GM23248 (cell line): ENCODE measurements at places on chromosomes 3 and 15.

GRCh38 chr3:10015461-10015904 is 10.8 kb upstream of the FANCD2 start:
- peak; percentile 86 for DNase-seq

GRCh38 chr3:134757549-134758069 is 37.5 kb upstream of the EPHB1 start:
- no peak for DNase-seq

DNA sequence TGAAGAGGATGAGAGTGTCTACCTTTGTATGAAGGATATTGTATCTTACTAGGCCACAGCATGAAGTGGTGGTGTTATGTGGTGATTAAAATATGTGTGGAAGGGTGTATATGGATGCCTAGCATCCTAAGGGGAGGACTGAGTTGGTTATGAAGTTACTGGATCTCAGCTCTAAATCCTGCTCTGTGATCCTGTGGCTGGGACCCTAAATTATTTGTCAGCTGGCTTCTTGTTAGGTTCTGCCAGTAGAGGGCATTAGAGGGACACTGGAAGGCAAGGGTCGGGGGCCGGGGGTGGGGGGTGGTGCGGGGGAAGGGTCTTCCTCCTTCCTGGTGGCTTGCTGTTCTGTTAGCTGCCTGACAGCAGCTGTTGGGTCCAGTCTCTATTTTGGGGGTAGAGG is 34.9 kb downstream of the MORF4L1 start:
- DNase-seq, result peak; percentile 38

DNA sequence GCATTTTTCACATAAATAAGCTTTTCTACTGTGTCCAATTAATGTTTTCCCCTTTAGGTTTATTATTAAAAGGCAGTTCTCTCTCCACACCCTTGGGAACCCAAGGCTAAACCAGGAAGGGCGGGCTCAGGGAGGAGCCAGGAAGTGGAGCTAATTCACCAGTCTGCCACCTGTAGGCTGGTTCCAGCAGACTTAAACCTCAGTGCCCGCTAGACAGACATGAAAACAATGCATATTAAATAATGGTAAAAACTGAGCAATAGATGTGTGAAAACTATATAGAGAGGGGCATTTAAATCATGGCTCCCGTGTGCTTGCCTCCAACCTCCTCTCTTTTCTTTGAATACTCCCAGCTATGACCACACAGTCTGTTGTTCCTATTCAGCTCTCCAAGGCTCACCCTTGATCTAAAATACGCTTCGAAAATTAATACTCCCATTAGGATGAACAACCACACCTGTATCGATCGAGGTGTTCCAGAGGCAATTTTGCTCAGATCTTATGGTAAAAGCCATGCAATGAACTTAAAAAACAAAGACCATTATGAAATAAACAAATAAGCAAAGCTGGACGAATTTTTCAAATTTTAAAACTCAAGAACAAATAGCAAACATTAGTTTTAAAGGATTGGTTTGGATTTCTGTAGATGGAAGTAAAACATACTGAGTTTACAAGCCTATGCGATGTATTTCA is 253.3 kb downstream of the TJP1 start:
- DNase-seq, result peak; percentile 5

- peak; percentile 3 for DNase-seq
Measured at GRCh38 chr3:115720983-115721382, 97.7 kb downstream of the GAP43 start.

DNA sequence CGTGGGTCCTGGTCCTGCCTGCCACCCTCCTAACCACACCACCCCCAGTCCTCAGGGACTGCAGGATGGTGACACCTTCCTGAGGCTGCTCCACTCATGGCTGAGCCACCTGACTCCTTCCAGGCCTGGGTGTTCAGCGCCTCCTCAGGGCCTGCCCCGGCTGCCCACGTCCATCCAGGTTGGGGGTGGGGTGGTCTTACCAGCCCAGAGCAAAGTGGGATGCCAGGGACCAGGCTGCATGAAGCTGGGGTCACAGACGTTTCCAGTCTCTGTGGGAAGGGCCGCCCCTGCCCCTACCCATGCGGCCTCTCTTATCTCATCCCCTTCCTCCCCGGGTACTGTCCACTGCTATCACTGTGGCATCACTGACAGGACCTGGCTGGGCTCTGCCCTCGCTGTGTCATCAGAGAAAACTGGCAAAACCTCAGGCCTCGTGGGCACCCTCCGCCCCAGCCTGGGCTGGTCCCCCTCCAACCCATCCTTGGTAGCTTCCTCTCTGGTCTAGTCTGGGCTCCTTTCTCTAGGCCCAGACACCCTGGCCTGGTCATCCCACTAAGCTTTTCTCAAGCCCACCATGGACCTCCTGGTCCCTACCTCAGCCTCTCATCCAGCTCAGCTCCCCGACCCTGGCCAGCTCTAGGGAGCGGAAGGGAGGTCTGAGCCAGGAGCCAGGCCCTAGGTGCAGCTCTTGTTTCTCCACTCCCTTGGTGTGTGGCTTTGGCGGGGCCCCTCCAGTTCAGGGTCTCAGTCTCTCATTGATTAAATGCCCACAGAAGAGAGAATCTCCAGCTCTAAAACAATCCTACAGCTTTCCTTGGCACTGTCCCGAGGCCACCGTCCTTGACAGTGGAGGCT is 32.9 kb downstream of the WNT7A start:
- no peak for DNase-seq

GRCh38 chr15:92629276-92629974 is 26.1 kb downstream of the FAM174B start:
- no peak for DNase-seq

GRCh38 chr3:48194446-48195071 is 6.3 kb upstream of the CDC25A start:
- DNase-seq, result peak; percentile 76

- DNase-seq, result no peak
Measured at GRCh38 chr3:48966367-48966766, 23.7 kb upstream of the P4HTM start.

DNA sequence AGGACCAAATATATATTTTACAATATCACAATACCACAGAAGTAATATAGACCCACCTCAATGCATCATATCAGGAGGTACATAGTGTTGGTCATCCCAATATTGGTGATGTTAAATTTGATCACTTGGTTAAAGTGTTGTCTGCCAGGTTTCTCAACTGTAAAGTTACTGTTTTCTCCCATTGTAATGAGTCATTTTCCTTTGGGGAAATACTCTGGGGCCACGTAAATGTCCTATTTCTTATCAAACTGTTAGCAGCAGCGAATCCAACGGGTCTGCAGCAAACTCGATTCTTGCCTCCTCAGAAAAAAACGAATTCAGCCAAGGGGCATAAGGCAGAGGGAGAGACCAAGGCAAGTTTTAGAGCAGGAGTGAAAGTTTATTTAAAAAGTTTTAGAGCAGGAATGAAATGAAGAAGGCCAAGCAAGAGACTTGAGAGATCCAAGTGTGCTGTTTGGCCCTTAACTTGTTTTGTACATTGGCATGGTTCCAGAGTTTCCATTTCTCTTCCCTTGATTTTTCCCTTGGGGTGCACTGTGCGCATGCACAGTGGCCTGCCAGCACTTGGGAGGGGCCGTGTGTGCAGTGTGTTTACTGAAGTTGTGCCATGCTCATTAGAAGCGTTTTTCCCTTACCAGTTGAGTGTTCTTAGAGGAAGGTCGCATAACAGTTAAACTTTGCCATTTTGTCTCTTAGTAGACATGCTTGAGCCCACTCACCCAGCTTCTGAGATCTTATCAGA is 512.5 kb downstream of the AGBL1 start:
- no peak for DNase-seq

DNA sequence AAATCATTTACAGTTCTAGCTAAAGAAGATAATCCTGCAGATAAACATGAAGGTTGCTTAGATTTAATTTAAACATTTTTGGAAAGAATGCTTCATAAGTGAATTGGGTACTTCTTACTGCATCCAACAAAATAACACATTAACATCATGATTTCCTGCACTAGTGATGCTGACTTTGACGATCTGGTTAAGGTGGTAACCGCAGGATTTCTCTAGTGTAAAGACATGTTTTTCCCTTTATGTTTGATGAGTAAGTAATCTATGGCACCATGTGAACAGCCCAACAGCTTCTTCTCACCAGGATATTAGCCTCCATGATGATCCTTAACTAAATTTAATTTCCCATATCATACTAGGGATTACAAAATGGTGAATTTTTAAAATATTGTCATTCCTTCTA is 14.1 kb downstream of the SPPL2A start:
- DNase-seq, result no peak

- no peak for DNase-seq
Measured at GRCh38 chr15:50225057-50225456, 40.5 kb downstream of the HDC start.

DNA sequence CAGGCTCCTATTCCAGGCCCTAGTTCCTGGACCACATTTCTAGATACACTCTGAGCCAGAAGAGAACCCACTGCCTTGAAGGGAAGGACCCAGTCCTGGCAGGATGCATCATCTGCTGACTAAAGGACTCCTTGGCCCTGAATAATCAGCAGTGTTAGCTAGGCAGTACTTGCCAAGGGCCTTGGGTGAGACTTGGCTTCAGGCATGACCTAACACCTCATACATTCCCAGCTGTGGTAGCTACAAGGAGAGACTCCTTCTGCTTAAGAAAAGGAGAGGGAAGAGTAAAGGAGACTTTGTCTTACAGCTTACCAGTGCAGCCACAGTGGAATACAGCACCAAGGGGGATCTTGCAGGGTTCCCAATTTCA is 26.4 kb downstream of the PEAK1 start:
- DNase-seq, result peak; percentile 74

DNA sequence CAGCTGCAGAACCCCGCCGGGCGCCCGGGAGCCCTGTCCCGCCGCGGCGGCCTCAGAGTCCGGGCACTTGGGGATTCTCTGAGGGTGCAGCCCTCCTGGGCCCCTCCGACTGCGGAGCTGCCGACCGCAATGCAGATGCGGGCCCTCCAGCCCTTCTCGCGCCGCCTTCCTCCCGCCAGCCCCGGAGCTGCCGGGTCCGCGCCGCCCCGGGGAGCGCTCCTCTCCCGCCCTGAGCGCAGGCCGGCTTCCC is 320 bp upstream of the ACAN start:
- DNase-seq, result peak; percentile 10

DNA sequence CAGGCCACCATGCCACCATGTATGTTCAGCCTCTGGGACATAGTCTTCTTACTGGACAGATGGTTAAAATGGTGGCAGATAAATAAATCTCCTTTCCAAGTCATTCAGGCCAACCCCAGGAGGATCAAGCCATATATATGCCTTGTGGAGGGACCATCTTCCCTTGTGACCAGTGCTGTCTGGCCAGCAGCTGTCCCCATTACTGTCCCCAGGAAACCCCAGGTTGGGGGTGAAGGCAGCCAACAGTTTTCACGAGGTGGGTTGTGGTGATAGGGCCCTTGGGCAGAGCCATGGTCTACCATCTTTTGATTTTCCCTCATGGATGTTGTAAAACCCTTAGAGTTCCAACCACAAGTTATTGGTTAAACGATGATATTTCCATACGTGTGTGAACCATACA is 48.7 kb upstream of the PCSK6 start:
- no peak for DNase-seq

DNA sequence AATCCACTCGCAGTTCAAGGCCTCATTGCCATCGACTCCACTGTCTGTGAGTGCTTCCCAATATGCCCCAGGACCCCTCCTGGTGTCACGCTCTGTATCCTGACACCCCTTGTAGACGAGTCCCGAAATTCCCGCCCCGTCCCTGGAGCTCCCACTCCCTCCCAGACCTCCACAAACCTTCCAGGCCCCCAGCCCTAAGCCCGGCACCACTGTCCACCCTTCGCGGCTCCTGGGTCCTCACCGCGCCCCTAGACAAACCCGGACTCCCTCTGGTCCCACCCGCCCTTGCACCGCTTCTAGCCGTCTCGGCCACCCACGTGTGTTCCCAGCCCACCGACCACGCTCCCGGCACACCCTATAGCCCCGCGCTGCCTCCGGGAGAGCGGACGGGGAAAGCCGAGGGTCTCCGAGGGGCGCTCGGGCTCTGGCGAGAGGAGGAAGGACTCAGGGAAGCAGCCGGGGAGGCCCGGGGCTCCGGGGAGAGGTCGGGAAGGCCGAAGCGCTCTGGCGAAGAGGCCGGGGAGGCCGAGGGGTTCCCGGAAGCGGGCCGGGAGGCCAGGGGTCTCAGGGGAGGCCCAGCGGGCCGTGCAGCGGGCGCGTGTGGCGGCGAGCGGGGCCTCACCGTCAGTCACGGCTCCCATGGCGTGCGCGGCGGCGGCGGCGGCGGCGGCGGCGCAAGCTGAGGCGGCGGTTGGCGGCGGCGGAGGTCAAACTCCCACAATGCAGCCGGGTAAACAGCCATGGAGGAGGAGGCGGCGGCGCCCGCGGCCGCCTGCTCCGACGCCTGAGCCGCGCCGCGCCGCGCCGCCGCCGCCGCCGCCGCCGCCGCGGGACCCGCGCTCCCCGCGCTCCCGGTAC is at the start of the genes ATXN7 and THOC7:
Gene ATXN7, plus strand, starts transcription at position 718 of the 858 bp plus-strand sequence. CDS start 48,732 bp downstream, outside the sequence.
Gene THOC7, minus strand, starts transcription at position 656 of the 858 bp plus-strand sequence. Its CDS starts 15 bp downstream, at position 641.
- DNase-seq, result peak; percentile 88

- no peak for DNase-seq
Measured at GRCh38 chr3:139309061-139309591, 34.7 kb upstream of the MRPS22 start.

DNA sequence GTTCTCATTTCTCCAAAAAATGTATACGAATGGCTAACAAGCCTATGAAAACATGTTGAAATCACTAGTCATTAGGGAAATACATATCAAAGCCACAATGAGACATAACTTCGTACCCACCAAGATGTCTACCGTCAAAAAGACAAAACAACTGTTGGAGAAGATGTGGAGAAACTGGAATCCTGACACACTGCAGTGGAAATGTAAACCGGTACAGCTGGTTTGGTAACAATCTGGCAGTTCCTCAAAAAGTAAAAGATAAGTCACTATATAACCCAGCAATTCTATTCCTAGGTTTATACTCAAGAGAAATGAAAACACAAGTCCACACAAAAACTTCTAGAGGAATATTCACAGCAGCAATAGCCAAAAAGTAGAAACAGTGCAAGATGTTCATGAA is 7.0 kb downstream of the SCAPER start:
- no peak for DNase-seq

DNA sequence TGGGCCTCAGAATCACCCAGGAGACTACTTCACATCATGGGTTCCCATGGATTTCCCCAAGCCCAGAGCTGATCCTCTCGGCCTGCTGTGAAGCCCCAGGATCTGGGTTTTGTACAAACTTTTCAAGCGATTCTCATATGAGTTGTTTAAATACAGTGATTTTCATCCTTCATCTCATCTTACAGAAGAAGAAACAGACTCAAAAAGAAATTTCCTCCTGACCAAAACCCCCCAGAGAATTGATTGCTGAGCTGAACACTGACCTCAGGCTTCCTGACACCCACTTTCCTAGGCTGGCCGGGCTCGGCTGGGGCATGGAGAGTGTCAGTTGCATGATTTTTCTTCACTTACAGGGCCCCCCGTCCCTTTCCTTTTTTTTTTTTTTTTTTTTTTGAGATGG is 60.3 kb downstream of the BDH1 start:
- DNase-seq, result no peak
